Non-pigmented ciliary epithelial cell (primary cell): ENCODE measurements at places on chromosomes 12 and 14.

DNA sequence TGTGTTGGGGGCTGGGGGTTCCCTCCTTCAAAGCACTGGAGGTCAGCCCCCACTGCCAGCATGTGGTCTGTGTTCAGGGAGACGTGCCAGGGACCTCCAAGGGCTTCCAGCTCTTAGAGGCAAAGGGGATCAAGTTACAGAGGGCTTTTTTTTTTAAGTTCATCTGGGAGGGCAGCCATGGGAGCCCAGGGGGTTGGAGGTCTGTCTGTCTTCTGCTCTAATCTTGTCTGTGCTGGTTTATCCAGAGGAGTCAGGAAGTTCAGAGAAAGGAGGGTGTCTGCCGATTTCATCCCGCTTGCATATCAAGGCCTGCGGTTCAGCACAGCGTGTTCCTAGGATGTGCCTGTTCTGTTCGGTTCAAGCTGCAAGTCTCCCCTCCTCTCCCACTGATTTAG is 72.2 kb downstream of the TMEM132C start:
- DNase-seq = no peak

- peak; percentile 27 for DNase-seq
These were observed 73.9 kb downstream of the HSD17B6 start for GRCh38 chr12:56836800-56837663.

- no peak for DNase-seq
These were observed 101.2 kb upstream of the SLC38A2 start for GRCh38 chr12:46473634-46474329.

- DNase-seq = peak; percentile 3
These were observed 37.9 kb downstream of the A2ML1 start for GRCh38 chr12:8860165-8860961.

DNA sequence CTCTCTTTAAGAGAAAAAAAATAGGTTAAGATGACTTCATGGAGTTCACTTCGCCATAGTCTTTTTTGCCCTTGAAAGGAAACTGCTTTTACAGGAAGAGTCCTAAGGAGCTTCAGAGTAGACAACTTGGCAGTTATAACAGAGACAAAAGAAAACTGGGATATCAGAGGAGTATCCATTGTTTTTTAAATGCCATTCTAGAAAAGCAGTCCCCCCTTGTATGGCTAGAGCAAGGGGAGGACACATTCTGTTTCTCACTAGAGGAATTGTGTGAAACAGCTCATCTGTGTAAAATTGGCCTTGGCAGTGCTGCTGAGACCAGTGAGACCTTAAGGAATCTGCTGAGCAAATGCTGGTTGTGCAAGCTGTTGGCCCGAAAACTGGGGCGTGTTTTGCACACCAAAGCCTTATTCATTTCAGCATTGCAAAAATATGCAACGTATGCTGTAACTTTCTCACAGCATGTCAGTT is 128.0 kb downstream of the GPR135 start:
- DNase-seq = no peak

- DNase-seq = no peak
These were observed 103.3 kb upstream of the CRY1 start for GRCh38 chr12:107196681-107197080.

DNA sequence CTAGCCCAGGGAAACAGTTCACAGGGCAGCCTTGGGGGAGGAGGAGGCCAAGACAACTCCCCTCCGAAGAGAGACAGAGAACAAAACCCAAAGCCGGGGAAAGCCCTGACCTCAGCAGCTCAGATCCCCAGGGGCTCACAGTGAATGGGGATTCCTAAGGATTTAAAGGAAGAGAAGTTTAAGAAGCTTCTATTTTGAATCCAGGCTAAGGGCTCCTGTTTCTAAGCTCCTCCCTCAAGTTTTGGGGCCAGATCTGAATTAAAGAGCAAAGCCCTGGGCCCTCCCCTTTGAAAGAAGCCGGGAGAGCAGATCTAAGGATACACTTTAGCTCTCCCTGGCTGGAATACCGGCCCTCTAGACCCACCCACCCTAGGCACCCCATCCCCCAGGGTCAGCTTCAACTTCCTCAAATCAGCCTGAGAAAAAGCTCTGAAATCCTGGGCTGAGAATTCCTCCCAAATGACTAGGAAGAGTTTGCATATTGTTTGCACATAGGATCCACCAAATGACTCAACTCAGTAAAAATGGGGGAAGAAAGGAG is 3.9 kb downstream of the KDM2B start:
- no peak for DNase-seq
